ENCODE measurements at places on chromosomes 16 and 17.

- no peak for DNase-seq
Measured at GRCh38 chr17:13885953-13886889, 183.1 kb upstream of the COX10 start.

DNA sequence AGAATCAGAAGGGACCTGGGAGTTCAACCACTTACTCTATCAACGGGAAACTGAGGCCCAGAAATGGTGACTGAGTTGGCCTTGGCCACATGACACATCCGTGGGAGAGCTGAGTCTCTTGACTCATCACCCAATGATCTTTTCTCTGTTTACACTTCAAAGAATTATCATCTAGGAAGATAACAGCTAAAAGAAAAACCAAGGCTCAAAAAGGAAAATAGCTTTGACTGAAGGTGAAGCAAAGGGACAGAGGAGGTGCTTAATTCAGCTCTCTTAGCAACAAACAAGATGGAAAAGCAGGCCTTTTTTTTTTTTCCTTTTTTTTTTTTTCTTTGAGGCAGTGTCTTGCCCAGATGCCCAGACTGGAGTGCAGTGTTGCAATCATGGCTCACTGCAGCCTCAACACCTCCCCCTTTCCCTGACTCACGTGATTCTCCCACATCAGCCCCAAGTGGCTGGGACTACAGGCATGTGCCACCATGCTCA, 16.7 kb downstream of the ERCC4 start:
- DNase-seq, result no peak

- DNase-seq, result peak; percentile 73
Measured at GRCh38 chr16:79601931-79602627, 1.5 kb upstream of the MAF start.

DNA sequence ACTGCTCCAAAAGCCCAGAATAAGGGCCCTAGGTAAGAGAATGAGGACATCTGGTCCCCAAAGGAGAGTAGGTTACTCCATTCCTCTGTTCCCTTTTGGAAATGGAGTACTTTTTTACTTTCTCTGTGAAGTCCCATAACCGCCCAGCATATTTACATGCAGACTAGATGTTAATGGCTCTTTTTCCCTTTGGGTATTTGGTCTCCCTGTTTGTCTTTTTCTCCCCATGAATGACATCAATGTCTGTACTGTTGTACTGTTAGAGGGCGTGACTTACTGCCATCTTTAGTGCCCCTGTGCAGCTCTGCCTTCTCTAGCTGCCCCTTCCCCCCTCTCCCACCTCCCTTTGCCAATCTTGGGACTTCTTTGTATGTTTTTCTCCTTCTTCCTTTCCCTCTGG, 19.0 kb downstream of the GPR179 start:
- DNase-seq, result no peak

DNA sequence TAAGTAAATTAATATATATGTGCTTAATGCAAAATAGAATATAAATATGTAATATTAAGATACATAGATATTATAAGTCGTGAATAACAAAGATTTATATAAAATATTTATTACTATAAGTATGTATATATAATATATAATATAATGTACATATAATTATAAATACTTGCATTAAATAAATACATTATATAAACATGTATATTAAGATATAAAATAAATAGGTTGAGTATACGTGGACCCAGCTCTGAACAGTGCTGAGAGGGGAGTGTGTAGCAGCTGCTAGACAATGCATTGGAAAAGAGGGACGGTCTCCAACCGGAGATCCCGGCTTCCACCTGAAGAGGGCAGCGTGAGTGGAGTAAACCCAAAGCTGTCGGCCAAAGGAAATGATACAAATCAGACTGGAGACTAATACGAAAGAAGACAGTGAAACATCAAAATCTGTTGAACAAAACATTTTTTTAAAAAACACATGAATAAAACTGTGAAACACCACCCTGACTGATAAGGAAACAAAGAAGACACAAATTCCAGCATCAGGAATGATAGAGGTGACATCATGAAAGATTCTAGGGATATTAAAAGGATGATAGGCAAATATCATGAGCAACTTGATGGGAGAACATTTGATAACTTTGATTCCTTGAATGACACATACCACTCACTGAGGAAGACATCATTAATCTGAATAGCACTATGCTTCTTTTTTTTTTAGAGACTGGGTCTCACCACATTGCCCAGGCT, 125.4 kb upstream of the CHMP6 start:
- DNase-seq, result peak; percentile 71

DNA sequence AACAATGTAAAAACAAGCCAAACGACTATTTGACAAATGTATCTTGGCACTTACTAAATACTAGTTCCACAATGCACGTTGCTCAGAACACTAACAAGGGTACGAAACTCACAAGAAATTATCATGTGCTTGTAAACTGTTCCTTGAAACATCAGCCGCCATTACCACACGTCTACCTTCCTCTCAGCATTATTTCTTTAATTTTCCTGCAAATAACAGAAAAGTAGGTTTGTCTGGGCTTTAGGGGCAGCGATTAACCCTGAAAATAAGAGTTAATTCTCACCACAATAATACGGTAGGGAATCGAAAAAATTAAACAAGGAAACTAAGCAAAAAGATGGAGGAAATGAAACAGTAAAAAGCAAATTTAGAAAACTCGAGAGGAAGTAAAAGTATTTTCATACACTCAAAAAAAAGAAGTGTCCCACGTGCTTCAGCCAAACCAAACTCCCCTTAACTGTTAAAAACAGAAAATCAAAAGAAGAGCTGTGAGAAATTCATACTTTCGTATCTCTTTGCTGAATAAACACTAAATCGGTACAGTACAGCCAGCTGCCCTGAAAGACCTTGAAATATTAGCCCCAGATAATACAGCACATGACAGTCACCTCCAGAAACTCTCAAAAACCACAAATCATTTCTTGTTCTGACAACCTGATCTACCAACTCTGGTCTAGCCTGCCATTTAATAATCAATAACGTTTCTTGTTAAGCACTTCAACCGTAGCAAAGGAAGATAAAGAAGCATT, 1.2 kb downstream of the ARHGAP17 start:
- peak; percentile 69 for DNase-seq

DNA sequence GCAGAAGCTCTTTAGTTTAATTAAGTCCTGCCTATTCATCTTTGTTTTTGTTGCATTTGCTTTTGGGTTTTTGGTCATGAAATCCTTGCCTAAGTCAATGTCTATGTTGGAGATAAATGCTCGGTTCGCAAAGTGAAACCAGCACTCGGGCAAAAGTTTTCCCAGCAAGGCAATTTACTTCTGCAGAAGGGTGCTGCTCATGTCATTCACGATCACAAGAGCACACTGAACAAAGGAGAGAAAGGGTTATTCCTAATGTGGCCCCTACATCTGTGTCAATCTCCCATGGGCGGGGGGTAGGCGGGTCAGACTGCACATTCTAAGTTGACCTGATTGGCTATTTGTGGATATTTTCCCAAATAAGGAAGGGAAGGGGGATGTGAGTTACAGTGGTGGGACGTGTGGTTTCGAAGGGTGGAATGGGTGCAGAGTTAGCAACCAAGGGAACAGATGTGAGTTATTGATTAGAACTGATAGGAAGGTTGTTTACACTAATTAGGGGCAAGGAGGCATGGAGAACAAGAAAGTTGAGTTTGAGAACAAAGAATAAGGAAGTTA, 23.0 kb downstream of the ATF7IP2 start:
- no peak for DNase-seq

DNA sequence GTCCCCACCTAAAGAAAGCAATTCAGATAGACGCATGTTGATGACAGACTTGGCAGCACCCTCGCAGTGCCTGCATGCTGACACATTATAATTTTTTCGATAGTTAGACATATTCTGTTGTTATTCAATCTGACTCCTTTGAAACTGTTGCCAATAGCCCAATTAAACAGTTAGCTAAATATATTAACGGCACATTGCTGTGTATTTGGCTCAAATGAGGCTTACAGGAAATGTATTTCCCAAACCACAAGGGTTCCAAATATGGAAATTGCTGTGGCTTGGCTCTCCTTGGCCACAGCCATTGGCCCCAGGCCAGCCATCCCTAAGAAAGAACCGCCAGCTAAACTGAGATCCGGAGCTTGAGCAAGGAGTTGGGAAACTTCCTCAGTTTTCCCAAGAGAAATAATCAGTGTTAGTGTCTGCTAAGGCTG, 31.1 kb downstream of the C16orf82 start:
- no peak for DNase-seq

DNA sequence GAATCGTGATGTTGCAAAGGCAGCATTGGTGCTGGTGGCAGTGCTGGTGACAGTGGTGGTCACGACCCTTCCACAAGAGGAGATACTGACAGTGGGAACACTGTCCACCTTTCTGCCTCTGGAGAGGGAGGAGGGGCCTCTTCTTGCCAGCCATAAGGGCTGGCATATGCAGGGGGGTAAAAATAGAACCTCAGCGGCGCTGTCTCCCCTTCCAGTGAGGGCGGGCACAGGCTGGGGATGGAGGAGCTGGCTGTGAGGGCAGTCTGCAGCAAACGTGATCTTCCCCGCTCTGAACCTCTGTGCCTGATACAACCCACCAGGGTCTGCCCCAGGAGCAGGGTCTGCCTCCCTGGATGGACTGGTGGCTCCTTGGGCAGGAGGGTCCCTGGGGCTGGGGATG, 3.4 kb downstream of the RAP1GAP2 start:
- DNase-seq, result no peak

DNA sequence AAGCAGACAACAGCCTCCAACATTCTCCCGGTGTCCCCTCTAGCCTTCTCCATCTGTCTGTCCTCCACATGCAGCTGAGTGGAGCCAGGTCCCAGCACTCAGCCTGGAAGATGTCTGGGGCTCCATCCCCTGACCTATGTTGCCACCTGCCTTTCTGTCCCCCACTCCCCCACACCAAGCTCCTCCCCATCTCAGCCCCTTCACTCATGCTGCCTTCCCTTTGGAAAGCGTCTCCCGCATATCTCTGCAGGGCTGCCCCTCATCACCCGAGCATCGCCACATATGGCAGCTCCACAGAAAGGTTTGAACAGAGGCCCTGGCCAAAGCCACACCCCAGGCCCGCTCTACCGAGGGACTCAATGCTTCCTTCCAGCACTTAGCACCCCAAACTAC, 24.2 kb downstream of the NSMCE1 start:
- DNase-seq, result no peak

- DNase-seq, result no peak
Measured at GRCh38 chr16:71501547-71501946, 12.4 kb upstream of the ZNF19 start.

DNA sequence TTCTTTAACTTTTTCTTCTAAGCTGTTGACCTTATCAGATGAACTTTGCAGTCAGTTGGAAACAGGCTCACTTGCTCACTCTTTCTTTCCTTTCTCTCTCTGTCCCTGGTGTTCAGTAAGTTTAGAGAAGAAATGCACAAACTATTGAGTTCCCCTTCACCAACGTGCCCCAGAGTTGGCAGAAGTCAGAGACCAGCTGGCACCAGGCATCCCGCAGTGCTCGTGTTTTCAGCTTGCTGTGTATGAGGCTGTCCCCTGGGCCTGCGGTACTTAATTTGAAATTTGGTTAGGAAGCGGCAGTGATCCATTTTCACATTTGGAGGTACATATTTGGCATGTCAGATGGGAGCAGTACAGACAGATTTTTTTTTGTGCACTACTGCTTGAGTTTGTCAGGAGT, 258.6 kb downstream of the SNX29 start:
- no peak for DNase-seq

- DNase-seq, result no peak
Measured at GRCh38 chr17:33258296-33258695, 34.8 kb downstream of the ASIC2 start.

DNA sequence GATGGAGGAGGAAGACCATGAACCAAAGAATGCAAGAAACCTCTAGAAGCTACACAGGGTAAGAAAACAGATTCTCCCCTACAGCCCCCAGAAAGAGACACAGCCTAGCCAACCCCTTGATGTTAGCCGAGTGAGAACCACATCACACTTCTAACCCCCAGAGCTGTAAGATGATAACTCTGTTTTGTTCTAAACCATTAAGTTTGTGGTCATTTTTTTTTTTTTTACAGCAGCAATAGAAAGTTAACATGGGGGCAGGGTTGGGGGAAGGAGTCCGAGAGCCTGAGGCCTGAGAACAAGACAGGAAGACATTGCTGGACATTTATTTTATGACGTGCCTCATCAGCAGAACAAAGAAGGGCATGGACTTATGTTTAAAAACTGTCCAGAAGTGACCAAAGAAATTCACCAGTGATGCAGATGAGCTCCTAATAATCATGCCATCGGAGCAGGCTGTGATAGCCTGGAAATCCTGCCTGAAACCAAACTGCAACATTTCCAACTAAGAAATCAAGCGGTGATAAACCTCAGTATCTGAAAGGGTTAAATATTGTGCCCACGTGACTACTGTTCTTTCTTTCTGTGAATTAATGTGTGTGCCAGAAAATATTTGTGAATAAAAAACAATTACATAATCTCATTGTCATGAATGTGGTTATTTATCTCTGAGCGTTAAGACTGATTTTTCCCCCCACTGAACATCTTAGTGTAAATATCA, 1.1 kb downstream of the ABCA9 start:
- no peak for DNase-seq

GRCh38 chr16:87540072-87540896, 47.5 kb upstream of the ZCCHC14 start:
- DNase-seq, result no peak

GRCh38 chr17:80791758-80792284, 199.8 kb upstream of the CHMP6 start:
- no peak for DNase-seq

DNA sequence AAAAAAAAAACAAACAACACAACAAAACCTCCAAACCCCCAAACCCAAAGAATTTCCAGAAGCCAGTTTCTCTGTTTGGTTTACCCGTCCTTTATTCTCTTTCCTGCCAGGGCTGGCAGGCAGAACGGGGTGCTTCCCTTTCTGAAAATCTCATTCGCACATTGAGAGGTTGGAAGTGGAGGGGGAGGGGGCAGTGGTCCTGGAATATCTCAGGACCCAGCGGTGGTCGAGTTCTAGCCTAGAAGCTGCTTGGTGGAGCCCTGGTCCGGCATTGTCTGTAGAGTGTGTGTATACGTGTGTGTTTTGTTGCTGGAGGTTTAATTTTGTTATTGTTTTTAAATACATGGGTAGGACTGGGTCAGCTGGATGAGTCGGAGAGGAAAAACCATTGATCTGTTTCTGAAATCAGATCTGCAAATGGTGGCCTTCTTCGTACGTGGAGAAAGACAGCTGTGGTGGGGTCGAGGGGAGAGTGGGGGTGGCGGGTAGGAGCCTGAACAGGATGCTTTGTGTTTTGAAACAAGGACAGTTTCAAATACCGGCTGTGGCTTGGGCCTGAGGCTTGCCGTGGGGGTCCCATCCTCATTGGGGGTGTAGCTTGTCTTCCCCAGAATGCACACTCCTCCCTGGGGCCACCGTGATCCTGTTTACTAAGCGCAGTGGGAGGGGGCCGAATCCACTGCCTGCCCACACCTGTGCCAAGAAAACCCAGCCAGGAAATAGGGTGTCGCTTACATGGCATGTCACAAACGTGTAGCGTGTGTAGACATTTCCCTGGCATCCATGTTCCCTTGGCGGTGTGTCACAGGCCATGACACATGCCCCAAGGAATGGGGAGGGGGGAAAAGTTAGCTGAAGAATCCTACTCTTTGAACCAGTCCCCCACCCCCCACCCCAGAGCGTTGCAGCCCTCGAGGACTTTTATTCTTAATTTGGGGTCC, 1.6 kb downstream of the CMIP start:
- peak; percentile 42 for DNase-seq

GRCh38 chr16:27195076-27195741, 8.1 kb upstream of the KDM8 start:
- DNase-seq, result no peak
